ENCODE measurements at places on chromosomes 2 and 18.

- DNase-seq: no peak
Measured at GRCh38 chr2:219142329-219142728, 18.3 kb downstream of the NHEJ1 start.

DNA sequence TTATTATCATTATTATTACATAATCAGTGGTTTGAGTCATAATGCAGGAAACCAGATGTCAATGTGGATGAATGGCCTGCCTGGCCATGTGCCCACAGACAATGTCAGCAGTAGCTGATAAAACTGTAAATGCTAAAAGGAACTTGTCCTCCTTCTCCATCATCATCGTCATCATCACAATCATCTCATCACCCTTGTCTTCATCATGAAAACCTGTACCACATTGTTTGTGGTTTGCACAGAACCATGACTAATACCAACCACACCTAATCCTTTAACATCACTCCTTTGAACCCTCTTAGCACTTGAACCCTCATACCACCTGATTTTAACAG lies 96.0 kb downstream of the HNMT start:
- no peak for DNase-seq

GRCh38 chr18:32257084-32257785 lies 67.4 kb downstream of the MEP1B start:
- DNase-seq: no peak

DNA sequence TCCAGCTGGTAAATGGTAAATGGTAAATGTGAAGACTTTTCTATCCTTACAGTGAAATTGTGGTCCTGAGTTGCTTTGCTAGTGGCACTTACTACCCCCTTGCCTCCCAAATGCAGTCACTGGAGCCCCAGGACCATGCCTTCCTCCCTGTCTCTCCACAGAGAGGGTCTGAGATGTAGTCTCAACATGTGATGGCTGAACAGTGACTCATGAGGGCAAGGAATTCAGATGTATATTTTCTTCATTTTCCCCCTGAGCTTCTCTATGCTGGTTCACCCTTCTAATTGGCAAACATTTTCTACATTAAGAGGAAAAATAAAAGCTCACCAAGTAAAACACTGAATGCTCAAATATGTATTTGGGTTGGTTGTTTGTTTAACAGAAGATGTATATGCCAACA lies 232.0 kb downstream of the SH3BP4 start:
- no peak for DNase-seq
